CD14-positive monocyte (primary cell): ENCODE measurements at places on chromosomes 6 and 20. TPM values are rescaled to one million over a fixed set of nuclear protein-coding genes. Genes with fewer than 3 reads are reported as not detected.

SLC22A2 gene
- not detected for polyA plus RNA-seq

CNBD2 gene
- 9.3 TPM for polyA plus RNA-seq

FLRT3 gene
- not detected for polyA plus RNA-seq

EEF1A2 gene
- polyA plus RNA-seq, result 0.05 and 0.08 TPM in 2 replicates

TRDN gene
- polyA plus RNA-seq, result not detected in 2 replicates

DNA sequence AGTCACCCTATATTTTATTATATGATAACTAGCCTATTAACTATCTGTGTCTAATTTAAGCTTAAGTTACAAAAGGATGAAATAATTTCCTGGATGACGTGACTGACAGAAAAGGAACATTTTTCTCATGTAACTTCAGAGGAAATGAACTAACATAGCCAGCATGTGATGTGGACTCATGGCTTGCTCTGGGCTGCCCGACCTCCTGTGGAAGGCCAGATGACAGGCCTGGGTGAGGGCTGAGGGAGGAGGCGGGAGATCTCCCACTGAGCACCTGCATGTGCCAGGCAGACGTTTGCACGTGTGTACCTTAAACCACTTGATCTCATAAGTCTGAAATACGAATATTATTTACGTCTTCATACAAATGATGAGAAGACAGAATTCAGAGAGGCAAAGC is 321.1 kb downstream of the SYNE1 start:
- DNase-seq, result peak; percentile 38

- no peak for DNase-seq
These were observed 68.8 kb downstream of the CDS2 start for GRCh38 chr20:5195655-5196054.

DNA sequence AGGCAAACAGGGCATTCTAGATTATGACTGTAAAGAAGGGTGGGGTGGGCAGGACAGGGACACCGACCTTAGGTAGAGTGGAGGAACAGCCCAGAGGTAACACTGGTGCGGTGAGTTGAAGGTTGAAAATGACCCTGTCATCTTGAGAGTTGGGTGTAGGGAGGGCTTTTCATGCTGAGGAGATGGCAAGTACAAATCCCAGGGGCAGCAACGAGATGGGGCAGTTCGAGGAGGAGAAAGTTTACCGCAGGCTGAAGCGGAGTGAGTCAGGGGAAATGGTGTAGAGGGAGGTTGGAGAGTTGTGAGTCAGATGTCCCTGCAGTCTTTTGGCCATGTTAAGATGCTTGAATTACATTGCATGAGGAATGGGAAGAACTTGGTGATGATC is 101.1 kb downstream of the HIVEP1 start:
- no peak for DNase-seq

- peak; percentile 27 for DNase-seq
These were observed 19.6 kb downstream of the TTPAL start for GRCh38 chr20:44495257-44495656.

- DNase-seq, result no peak
These were observed 166.1 kb upstream of the TNFAIP3 start for GRCh38 chr6:137700751-137701477.

GRCh38 chr20:43926287-43927050 is 11.8 kb downstream of the TOX2 start:
- DNase-seq, result no peak

- no peak for DNase-seq
These were observed 222.2 kb downstream of the BTBD9 start for GRCh38 chr6:38417521-38417920.

- no peak for DNase-seq
These were observed 695.0 kb downstream of the COL12A1 start for GRCh38 chr6:74510878-74511277.

DNA sequence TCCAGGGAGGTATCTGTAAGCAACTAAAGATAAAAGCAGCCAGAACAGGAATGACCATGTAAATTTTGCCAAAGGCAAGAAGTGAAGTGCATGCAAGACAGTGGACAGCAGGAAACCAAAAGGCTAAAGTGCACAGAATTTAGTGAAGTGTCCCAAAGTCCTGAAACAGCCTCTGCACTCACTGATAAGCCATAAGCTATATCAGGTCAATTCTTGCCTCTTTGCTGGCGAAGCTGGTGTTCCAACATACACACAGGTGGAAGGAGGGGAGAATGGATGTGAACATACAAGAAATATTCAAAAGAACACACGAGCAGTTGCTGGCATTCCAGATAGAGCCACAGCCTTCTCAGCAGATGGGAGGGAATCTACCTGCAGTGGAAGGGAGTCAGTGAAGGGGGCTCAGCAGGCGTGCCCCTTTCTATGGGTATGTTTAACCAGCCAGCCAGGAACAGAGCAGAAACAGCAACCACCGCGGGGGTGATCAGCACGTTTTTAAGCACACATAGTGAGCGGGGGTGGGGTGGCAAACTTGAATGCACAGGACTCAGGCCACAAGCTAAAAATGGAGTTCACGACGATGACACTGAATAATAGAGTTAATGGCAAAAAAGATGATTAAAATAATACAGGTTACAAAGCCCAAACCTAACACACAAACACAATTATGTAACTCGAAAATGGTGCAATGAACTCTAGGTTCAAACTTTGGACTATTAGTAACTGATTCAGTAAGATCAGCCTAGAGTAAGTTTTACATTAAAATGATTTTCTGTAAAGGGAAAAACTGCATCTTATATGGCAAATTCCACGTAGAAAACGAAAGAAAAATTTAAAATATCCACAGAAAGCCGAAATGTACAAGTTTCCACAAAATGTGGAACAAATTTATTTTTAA is 1.2 kb downstream of the ECI2 start:
- DNase-seq, result no peak

DNA sequence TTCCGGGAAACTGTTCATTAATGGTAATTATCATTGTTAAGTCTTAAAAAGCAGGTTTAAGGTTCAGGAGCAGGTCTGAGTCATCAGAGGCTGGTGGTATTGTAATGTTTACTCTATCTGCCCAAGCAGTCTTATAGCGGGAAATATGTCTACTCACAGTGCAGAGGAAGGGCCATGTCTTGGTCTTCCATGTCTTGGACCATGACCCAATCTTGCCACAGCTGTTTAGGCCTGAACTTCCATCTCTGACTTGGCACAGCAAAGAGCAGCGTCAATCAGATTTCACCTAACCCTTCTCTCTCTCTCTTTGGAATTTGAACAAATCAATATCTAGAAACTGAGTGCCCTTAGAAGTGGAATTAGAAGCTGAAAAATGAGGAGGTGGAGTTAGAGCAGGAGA is 25.8 kb downstream of the SLC2A12 start:
- no peak for DNase-seq
